ENCODE measurements at places on chromosomes 5 and 9.
A peak's percentile ranks its signal among the peaks of the same experiment; 100 is the strongest.

DNA sequence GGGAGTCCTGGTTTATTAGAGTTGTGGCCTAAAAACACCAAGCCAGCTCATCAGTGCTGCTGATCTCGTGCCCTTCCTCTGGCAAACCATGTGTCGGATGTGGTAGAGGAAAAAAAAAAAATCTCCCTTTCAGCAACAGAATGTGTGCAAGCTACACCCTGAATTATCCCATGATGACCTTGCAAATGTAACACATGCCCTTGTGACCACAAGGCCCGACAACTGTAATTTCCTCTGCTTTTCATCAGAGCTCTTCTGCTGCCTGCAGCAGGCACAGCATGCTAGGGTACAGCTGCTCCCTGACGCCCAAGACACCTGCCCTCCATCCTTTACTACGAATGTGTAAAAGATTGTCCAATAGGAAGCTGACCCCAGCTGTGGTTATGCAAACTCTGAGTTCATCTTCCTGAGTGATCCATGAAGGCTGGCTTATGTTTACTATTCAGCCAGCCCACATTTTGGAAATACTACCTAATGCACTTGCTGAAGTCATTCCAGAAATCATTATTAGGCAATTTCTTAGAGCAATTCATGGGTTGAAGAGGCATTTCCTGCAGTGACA is 14.6 kb upstream of the BNC2 start:
- DNase-seq, result no peak

- no peak for DNase-seq
These were observed 524.5 kb downstream of the TMEM38B start for GRCh38 chr9:106218854-106219253.

DNA sequence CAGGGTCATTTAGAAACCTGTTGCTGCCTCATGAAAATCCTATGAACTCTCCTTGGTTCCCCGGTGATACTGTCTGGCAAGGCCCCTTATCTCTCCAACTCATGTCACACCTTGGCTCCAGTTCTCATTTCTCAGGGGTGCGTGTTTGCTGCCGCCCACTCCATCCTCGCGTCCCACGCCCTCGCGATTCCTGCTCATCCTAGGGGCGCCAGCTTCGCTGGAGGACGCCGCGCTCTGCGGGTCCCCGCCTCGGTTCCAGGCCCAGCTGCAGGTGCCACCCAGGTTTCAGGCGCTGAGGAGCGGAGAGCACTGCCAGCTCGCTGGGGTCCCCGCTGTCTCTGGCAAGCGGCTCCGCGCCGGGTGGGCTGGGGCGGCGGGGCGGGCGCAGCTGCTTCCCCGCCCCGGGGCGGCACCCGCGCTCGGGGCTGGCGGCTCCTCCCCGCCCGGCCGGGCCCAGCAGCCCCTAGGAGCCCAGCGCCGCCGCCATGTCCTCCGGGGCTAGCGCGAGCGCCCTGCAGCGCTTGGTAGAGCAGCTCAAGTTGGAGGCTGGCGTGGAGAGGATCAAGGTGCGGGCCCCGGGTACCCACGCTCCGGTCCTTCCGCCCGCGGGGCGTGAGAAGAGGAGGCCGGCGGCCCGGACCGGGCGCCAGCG is at the start of gene GNG10:
GNG10 (plus strand) TSS at position 456 of the 652 bp plus-strand sequence; CDS start at position 486, 30 bp downstream.
- peak; percentile 59 for DNase-seq

- no peak for DNase-seq
These were observed 82.4 kb downstream of the ARHGAP26 start for GRCh38 chr5:142852416-142853198.

DNA sequence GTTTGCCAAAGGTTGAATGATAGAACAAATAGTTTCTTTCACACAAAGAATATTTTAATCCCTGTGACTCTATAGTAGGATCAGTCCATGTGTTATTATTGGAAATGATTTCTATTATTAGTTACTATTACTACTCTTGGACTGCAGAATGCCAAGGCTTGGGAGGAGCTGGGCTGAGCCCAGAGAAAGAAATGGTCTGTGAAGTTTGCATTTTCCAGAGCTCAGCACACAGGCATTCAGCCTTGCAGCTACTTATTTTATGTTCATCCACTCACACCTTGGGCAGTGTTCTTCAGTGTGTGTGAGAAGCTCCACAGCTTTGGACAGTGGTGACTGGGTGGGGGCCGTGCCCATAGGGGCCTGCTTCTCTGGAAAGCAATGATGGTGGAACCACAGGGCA is 583.1 kb downstream of the CCDC171 start:
- DNase-seq, result no peak

Data from effector CD4-positive, alpha-beta T cell (primary cell).